CD8-positive, alpha-beta memory T cell (primary cell): ENCODE measurements at places on chromosomes 13 and 19. TPM values are rescaled to one million over a fixed set of nuclear protein-coding genes. Genes with fewer than 3 reads are reported as not detected.

- DNase-seq: no peak
Observed at GRCh38 chr13:48662226-48662625, 8.5 kb downstream of the CYSLTR2 start.

GRCh38 chr19:55467236-55468053, 2.9 kb upstream of the C19orf85 start:
- peak; percentile 69 for DNase-seq

- DNase-seq: no peak
Observed at GRCh38 chr13:76886005-76886291, 257 bp downstream of the KCTD12 start.

DNA sequence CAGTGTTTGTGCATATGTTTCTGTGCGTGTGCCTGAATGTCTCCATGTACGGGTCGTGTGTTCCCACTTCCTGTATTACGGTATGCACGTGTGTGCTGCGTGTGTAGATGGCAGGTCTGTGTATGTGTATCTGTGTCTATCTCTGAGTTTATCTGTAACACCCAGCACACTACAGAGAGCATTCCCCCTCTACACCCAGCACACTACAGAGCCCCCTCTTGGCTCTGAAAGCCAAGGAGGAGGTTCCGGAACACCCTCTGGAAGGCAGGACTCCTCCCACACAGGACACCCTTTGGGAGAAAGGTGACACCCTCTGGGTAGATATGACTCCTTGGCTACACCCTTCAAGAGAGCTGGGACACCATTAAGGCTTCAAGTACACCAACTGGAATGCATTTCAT, 2.1 kb upstream of the ERFL start:
- no peak for DNase-seq

Gene PLD3
- total RNA-seq: 53.0 TPM

Gene TMC4
- total RNA-seq: not detected

Gene MUC16
- 0.02 TPM for total RNA-seq
